ENCODE measurements at places on chromosomes 1 and 21. TPM values are rescaled to one million over a fixed set of nuclear protein-coding genes. Genes with fewer than 3 reads are reported as not detected.

AMY1B gene
- total RNA-seq = not detected

OR2T2 gene
- total RNA-seq = not detected

FCGR3B gene
- total RNA-seq = not detected

GSTM1 gene
- 0.35 TPM for total RNA-seq

TXNIP gene
- 0.14 TPM for total RNA-seq

CLEC20A gene
- total RNA-seq = not detected

CYP4B1 gene
- not detected for total RNA-seq

RIPPLY3 gene
- total RNA-seq = 0.71 TPM
